ENCODE measurements at places on chromosomes 6 and 20.

GRCh38 chr20:2729791-2730190, 37.2 kb downstream of the EBF4 start:
- no peak for DNase-seq

DNA sequence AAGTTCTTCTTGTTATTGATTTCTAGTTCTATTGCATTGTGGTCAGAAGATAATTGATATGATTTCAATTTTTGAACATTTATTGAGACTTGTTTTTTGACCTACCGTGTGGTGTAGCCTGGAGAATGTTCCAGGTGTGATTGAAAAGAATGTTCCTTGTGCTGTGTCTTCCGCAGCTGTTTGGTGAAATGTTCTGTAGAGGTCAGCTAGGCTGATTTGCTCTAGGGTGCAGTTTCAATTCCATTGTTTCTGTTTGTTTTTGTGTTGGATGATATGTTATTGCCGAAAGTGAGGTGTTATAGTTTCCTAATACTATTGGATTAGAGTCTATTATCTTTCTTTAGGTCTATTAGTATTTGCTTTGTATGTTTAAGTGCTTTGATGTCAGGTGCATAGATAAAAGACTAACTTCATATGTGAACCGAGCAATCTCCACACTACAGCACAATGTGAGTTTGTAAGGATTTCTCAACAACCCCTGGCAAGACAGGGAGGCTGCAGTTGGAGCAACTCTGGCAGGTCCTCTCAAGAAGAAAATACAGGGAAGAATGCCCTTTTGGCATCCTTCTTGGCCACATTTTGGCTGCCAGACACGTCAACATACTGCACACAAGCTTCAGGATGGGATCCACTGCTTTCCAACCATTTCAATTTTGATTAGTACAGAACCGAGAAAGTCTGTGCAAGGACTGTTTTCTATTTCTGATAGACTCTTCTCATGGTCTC, 320.7 kb downstream of the RNF144B start:
- DNase-seq = no peak

DNA sequence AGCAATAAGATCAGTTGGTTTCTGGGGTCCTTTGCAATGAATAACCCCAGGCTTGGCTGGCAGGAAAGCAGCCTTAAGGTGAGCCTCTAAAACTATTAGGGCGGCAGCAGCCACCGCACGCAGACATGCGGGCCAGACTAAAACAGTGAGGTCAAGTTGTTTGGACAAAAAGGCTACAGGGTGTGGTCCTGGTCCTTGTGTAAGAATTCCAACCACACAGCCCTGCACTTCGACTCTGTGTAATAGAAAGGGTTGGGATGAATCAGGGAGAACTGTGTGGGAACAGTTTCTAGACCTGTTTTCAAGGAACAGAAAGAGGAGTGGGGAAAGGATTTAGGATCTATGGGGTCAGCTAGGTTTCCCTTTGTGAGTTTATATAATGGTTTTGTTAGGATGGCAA, 237.6 kb downstream of the SMOC2 start:
- DNase-seq = no peak

DNA sequence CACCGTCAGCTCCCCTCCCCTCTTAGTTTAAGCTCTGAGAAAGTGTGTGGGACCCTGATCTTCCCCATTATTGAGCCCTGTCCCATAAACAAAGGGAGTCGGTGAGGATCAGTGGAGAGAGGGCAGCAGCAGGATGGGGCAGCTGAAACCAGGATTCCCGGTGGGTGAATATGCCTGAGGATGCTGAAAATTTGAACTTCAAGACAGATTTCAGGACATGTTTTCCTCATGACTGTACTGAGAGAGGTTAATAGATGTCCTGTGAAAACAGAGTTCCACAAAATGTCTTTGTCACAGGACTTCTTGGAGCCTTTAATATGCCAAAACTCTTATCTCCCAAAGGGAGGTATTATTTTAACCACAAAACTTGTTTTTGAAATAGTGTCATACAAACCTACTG, 53.5 kb upstream of the SLC22A16 start:
- no peak for DNase-seq

DNA sequence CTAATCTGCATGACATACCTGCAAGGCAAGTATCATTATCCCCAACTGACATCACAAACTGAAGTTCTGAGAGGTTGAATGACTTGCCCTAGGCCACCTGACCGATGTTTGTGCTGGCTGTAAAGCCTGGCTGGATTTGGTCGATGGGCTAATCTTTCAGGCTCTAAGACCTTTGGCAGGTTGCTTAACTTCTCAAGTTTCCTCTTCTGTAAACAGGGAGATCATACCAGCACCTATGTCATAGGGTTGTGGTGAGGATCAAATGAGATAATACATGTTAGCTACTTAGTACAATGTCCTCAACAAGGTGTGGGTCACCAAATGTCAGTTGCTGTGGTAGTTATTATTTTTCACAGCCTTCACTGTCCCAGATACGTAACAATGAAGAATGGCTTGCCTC, 14.2 kb downstream of the ANKRD66 start:
- no peak for DNase-seq

DNA sequence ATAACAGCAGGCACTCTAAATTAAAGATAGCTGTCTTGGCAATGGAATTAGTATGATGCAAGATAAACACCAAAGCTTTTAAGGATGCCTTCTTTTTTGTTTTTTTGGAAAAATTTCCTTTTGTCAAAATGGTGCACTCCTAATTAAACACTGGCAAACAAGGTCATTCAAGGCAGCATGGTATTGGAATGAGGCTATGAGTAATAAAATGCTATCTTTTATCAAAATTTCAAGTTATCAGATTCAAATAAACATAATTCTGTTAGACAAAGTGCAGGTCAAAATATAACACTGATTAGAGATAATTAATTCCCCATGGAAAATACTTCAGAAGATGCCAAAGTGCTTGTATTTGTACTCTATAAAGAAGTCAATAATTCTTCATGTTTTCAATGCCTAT, 514.1 kb downstream of the TENT5A start:
- no peak for DNase-seq

- no peak for DNase-seq
Measured at GRCh38 chr6:81774542-81774941, 22.1 kb upstream of the TENT5A start.

GRCh38 chr20:11204926-11205768, 531.3 kb upstream of the JAG1 start:
- DNase-seq = peak; percentile 54

DNA sequence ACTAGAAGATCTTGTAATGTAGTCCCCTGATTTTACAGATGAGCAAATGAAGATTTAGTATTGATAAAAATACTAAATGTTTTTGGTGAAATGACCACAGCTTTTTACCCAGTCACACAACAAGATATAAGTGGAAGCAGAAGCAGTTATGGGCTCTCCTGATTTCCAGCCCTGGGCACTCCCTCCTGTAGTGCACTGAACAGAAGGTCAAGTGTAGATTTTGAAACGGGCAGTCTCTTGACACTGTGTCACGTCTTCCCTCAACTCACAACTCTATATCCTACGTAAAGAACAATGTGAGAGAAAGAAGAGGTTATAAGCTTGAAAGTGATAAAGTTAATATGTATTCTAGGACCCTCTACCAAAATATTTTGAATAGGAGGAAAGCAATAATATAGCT, 23.3 kb downstream of the TMEM200A start:
- no peak for DNase-seq

DNA sequence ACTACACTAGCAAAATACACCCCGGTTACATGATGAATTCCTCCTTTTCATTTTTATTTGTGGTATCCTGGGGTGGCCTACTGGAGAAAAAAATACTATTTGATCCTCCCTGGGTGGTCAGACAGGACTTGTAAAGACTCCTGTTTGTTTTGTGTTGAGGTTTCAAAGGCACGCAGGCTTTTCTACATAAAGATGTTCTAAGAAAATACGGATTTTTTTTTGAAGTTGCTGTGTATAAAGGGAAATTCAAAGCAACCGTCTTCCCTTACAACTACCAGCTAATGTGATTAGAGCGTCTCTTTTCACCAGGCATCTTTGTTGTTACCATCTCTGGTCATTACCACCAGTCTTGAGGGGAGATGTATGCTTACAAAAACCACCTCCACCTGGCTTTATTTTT, 187.1 kb downstream of the SOX4 start:
- no peak for DNase-seq

DNA sequence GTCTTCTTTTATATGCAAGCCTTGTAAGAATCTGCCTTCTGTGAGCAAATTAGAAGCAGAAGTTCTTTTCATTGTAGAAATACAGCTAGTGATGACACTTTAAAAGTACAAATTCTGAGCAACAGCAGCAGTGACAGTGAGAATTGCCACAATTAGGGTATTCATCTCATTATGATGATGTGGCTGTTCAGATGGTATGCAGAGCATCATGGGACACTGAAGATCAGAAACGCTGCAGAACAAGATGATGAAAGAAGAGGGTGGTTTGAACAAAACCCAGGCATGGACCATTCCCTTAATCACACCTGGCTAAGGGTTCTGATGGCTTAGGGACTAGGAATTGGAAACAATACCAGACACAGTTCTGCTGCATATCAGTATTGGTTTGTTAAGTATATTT, 312.7 kb upstream of the TBX18 start:
- no peak for DNase-seq

DNA sequence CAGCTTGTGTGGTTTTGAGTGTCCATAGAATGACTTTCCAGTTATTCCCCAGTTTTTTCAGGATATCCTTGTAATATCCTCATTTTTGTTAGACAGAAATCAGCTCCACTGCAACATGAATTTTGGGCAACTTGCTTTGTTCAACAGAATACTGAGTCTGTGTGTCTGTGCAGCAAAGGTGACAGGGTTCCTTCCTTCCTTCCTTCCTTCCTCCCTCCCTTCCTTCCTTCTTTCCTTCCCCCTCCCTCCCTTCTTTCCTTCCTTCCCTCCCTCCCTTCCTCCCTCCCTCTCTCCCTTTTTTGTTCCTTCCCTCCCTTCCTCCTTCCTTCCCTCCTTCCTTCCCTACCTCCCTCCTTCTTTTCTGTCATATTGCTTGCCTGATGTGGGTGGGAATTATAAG, 496.5 kb downstream of the EPM2A start:
- DNase-seq = no peak

- DNase-seq = no peak
Measured at GRCh38 chr6:26223228-26223627, 136.0 kb downstream of the HFE start.

DNA sequence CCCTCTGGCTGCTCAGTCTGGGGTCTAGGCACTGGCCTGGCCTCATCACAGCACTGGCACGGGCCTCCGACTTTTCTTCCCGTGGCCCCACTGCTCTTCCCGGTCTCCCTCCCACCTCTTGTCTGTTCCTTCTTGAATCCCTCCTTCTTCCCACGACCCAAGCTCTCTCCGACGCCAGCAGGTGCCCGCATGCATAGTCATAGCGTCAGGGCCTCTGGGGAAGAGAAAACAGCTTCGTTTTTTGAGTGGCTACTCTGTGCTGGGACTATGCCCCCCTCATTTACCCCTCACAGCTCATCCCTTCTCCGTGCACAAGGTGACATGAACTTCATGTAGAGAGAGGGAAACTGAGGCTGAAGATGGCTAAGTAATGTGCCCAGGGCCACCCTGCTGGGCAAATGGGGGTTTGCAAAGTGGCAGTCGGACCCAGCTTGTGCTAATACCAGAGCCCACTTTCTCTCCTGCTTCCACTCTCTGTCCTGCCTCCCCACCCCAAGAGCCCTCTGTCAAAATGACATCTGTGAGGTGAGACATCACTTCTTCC, 59.2 kb downstream of the SYNJ2 start:
- DNase-seq = no peak

DNA sequence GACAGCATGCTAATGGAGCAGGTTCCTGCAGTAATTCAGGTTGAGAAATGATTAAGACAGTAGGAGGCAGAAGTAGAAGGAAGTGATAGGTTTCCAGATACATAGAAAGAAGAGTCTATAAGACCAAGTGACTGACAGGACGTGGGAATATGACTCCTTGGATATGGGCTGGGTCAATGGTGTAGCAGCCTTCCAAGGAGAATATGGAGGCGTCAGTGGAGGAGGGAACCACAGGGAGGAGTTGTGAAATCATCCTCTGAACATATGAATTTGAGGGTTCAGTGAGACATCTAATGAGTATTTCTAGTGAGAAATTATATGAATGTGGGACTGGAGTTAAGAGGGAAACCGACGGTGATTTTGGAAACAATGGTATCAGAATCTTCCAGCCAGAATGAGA, 43.3 kb downstream of the NUDT3 start:
- no peak for DNase-seq

DNA sequence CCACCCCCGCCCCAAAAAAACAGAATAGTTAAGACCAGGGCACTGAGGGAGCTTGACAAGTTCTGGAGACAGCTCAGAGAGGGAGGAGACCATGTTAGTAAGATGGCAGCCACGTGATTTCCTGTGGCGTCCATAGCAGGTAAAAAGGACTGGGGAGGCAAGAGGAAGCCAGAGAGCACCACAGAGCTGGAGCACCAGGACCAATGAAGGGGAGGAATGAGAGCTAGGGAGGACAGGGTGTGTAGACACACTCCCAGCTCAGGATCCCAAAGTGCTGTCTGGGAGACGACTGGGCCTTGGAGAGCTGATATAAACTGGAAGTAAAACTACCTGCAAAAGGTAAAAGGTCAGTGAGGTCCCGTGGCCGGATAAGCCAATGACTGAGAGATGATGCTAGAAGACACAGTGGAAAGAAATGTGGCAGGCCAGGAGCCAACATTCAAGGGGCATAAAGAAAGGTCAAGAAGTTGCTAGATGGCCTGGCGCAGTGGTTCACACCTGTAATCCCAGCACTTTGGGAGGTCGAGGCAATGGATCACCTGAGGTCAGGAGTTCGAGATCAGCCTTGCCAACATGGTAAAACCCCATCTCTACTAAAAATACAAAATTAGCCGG, 39.0 kb downstream of the SLC23A2 start:
- DNase-seq = peak; percentile 66

- DNase-seq = no peak
Measured at GRCh38 chr6:89346433-89346832, 6.1 kb downstream of the UBE2J1 start.

- DNase-seq = no peak
Measured at GRCh38 chr20:6654513-6655252, 112.8 kb upstream of the BMP2 start.

DNA sequence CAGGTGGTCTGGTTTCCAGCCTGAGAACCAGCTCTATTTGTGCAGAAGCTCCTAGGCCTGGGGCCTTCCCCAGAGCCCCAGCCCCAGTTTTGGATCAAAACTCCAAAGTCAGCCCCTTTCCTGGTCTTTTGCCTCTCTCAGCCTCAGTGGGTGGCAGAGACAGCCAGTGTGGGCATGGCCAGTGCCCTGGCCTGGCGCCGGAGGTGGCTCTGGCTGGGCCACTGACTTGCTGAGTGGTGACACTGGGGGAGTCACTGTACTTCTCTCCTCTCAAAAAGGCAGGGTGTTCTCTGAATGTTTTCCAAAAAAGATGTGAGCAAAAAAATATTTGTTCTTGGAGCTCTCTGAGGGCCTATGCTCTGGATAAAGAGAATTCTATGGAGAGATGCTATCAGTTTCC, 20.0 kb upstream of the MLN start:
- no peak for DNase-seq

DNA sequence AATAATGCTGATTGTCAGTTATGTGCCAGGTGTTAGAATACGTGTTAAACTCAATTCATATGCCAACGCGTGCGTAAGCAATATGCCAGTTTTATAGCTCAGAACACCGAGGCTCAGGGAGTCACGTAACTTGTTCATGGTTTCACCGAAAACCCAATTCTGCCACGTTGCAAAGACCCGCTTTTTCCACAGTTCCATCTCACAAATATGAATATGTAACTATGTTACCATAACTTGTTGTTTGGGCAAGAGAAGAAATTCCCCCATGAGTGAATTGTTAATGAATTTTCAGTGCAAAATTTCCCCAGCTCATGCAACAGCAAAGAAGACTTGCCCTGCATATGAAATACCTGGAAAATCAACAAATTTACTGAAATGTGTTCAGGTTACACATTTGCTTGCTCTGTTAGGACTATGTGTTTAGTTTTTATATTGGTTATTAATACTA, 30.1 kb downstream of the SF3B5 start:
- no peak for DNase-seq
